ENCODE measurements at places on chromosomes 1 and 21.

- H3K4me3 ChIP-seq, result no peak overlapping the region
- H3K36me3 ChIP-seq, result no peaks in the 10 kb centered on the region
- peaks cover 30% of the 10 kb centered on the region for H3K27me3 ChIP-seq
- DNase-seq, result no peak
- H3K4me1 ChIP-seq, result peaks cover 5% of the 10 kb centered on the region
- H3K27ac ChIP-seq, result no peak overlapping the region
These were observed 12.2 kb downstream of the SLC45A3 start for GRCh38 chr1:205667909-205668643.

DNA sequence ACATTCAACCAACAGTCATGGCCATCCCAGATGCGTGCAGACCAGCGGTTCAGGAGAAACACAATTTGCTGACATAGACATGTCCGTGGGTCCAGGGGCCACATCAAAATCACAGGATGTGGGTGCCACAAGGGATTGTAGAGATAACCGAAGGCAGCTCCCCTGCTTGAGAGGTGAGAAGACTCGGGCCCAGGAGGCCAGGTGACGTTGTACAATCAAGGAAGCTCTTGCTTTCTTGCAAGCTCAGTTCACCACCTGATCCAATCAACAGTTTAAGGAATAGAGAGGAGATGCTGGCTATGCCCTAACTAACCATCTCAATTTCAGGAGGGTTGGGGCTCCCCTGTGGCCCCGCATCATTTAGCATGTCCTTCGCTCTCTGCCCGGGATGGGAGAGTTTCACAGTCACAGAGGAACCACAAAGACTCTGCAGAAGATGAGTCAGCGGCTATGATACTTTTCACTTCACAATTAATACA lies 19.5 kb downstream of the UBASH3A start:
- H3K27ac ChIP-seq, result peak overlapping the region; percentile 96
- H3K4me1 ChIP-seq, result peaks cover 63% of the 10 kb centered on the region
- DNase-seq, result peak; percentile 28
- H3K36me3 ChIP-seq, result peaks cover 16% of the 10 kb centered on the region

GRCh38 chr1:229195246-229195645 lies 75.7 kb upstream of the RAB4A start:
- no peak overlapping the region for H3K4me3 ChIP-seq
- no peak overlapping the region for H3K27ac ChIP-seq
- no peaks in the 10 kb centered on the region for H3K36me3 ChIP-seq
- no peak for DNase-seq
- peaks cover 12% of the 10 kb centered on the region for H3K4me1 ChIP-seq
- peaks cover 4% of the 10 kb centered on the region for H3K27me3 ChIP-seq

- H3K27me3 ChIP-seq, result peaks cover 5% of the 10 kb centered on the region
- no peak overlapping the region for H3K4me3 ChIP-seq
- no peaks in the 10 kb centered on the region for H3K4me1 ChIP-seq
- no peak overlapping the region for H3K27ac ChIP-seq
- DNase-seq, result no peak
These were observed 54.5 kb downstream of the IRF2BP2 start for GRCh38 chr1:234555390-234556024.

DNA sequence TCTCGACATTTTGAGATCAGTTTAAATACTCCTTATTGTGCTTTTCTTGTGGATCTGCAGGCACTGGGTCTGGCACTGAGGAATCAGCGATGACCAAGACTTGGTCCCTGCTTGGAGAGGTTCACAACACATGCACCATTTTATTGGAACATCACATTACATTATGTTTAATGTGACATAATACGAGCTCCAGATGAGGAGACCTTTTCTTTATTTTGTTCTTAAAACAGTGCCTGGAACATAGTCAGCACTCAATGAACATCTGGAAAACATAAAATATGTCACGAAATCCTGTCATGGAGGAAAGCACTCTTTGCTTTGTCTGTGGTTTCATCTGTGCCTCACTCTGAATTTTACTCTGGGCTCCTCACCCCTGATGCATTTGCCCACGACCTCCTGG lies 110.7 kb downstream of the ST6GALNAC3 start:
- no peaks in the 10 kb centered on the region for H3K36me3 ChIP-seq
- no peak overlapping the region for H3K27ac ChIP-seq
- peaks cover 34% of the 10 kb centered on the region for H3K27me3 ChIP-seq
- DNase-seq, result no peak
- H3K4me3 ChIP-seq, result no peak overlapping the region

GRCh38 chr1:205983925-205984725 lies 19.1 kb downstream of the RAB7B start:
- peaks cover under 1% of the 10 kb centered on the region for H3K4me1 ChIP-seq
- H3K4me3 ChIP-seq, result no peak overlapping the region
- H3K27me3 ChIP-seq, result peaks cover 8% of the 10 kb centered on the region

DNA sequence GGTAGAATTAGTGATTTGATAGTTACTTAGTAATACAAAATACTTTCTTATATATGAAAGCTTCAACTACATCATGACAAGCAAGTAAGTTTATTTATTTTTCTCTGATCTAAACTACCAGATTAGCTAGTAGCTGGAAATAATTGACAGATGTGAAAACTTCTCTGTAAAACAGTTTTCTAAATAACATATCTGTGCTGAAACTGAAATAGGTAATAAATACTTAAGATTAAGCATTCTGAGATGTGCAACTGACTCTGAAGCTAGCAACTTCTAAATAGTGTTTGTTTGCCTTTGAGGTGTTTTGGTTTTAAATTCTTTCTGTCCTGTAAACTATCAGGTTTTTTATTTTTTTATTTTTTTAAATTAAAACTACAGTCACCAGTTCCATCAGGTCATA lies 18.5 kb upstream of the LHX8 start:
- H3K27me3 ChIP-seq, result no peaks in the 10 kb centered on the region
- H3K4me1 ChIP-seq, result no peaks in the 10 kb centered on the region
- DNase-seq, result no peak
- no peak overlapping the region for H3K27ac ChIP-seq
- no peak overlapping the region for H3K4me3 ChIP-seq

DNA sequence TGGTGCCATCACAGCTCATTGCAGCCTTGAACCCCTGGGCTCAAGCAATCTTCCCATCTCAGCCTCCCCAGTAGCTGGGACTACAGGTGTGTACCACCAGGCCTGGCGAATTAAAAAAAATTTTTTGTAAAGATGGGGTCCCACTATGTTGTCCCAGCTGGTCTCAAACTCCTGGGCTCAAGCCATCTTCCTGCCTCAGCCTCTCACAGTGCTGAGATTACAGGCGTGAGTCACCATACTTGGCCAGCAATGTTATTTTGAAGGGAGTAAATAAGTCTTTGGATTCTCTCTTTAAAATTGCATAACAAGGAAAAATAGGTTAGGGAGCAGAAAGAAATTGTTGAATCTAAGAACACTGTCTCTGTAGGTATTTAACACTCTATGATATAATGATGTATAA lies 111.3 kb downstream of the RPS6KC1 start:
- H3K4me3 ChIP-seq, result no peak overlapping the region
- no peak for DNase-seq
- H3K27ac ChIP-seq, result no peak overlapping the region
- H3K4me1 ChIP-seq, result peaks cover 7% of the 10 kb centered on the region
- no peaks in the 10 kb centered on the region for H3K27me3 ChIP-seq

DNA sequence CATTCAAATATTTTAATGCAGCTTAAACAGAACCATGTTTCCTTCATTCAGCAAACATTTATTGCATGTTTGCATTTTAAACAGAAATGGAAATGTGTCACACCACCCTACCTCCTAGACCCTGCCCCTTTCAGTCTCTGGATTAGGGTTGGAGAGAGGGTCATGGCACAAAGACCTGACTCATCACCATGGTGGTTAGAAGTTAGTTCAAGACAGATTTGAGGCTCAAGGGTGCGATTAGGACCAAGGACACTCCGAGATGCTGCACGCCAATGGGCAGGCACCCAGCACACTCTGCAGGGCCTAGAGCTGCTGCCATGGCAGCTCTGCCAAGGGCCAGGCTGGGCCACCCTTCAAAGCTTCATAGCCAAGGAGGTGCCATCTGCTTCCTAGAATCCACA lies 86.9 kb downstream of the NAV1 start:
- H3K4me1 ChIP-seq, result peaks cover 2% of the 10 kb centered on the region
- peaks cover 5% of the 10 kb centered on the region for H3K36me3 ChIP-seq
- no peaks in the 10 kb centered on the region for H3K27me3 ChIP-seq
- no peak overlapping the region for H3K4me3 ChIP-seq

- H3K27ac ChIP-seq, result peak overlapping the region; percentile 16
- H3K4me1 ChIP-seq, result peaks cover 24% of the 10 kb centered on the region
- H3K4me3 ChIP-seq, result no peak overlapping the region
- no peaks in the 10 kb centered on the region for H3K36me3 ChIP-seq
- no peak for DNase-seq
- H3K27me3 ChIP-seq, result peaks cover 6% of the 10 kb centered on the region
These were observed 32.3 kb downstream of the TENT5C start for GRCh38 chr1:117638141-117638540.

- H3K4me3 ChIP-seq, result no peak overlapping the region
- no peaks in the 10 kb centered on the region for H3K4me1 ChIP-seq
- H3K27me3 ChIP-seq, result no peaks in the 10 kb centered on the region
- no peak overlapping the region for H3K27ac ChIP-seq
- H3K36me3 ChIP-seq, result peaks cover 3% of the 10 kb centered on the region
These were observed 157.1 kb upstream of the SYT6 start for GRCh38 chr1:114310695-114311271.
